Forelimb muscle (tissue), 1 donor: ENCODE measurements at places on chromosomes 16 and 17. TPM values are rescaled to one million over a fixed set of nuclear protein-coding genes. Genes with fewer than 3 reads are reported as not detected.

Gene C17orf78
- polyA plus RNA-seq, result not detected

Gene CDT1
- 5.6 TPM for polyA plus RNA-seq

Gene CCL2
- polyA plus RNA-seq, result 51.6 TPM

Gene ZNF385C
- 6.7 TPM for polyA plus RNA-seq

Gene TMEM204
- polyA plus RNA-seq, result 12.3 TPM

Gene CSH2
- polyA plus RNA-seq, result 0.70 TPM

Gene RNF43
- polyA plus RNA-seq, result 0.09 TPM

Gene FOXC2
- 0.57 TPM for polyA plus RNA-seq

Gene ADGRG3
- 0.29 TPM for polyA plus RNA-seq

GRCh38 chr17:44501866-44502375, 1.3 kb downstream of the GPATCH8 start:
- DNase-seq, result no peak

DNA sequence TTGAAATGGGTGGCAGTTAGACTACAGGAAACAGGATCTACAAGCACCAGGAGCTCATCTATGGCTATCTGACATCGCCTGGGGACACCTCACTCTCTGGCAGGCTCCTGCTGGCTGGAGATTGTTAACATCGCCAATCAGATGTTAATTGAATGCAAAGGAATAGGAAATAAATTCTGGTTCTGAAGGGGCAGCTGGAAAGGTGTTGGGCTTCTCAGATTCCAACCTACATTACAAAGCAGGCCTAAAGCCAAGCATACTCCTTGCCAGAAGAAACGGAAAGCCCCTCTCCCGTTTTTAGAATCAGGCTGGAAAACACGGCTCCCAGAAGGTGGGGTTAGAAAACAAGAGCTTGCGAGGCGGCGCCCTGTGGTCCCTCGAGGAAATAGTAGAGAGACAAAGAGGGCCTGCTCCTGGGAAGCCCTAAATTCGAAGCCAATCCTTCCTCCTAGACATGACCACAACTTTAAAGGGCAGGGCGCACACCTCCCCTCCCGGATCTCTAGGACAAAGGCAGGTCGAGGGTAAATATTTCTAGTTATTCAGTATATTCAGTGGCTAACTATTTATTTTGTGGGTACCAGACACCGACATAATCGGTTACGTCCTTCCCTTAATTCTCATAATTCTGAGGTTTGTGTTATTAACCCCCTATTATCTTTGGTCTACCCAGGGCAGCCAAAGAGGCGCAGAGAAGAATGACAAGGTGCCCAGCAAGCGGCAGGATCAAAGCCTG, 763 bp upstream of the TOM1L1 start:
- DNase-seq, result no peak

DNA sequence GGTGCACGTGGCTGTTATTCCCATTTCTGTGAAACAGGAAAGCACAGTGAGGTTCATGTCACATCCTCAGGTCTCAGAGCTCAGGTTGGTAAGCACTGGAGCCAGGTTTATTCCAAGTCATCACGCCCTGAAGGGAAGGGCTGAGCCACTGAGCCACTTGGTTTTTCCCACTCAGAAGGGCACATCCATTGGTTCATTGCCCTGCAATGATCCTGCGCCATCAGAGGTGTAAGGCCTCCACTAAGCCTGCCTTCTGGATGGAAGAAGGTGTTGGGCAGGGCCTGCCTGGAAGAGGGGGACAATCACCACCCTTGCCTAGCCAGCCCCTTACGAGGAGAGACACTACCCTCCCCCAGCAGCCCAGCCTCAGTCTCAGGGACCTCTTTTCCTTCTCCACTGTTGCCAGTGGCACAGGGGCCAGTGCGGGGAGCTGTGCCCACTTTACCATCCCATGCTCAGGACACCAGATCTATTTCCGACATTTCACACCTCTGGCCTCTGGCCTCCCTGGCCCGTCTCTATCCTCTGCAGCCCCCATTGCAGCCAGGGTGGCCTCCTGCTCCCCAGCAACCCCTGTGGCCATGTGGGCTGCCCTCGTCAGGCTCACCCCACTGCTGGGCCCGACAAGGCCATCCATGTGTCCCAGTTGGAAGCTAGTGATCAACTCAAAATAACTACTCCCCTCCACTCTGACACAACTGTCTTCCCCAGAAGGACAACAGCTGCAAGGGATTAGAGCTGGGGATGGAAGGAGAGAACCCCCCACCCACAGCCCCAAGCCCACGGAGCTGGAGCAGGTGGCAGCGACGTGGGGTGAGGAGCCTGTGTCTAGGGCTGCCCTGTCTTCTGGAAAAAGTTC, 29.9 kb downstream of the CFAP20 start:
- no peak for DNase-seq

DNA sequence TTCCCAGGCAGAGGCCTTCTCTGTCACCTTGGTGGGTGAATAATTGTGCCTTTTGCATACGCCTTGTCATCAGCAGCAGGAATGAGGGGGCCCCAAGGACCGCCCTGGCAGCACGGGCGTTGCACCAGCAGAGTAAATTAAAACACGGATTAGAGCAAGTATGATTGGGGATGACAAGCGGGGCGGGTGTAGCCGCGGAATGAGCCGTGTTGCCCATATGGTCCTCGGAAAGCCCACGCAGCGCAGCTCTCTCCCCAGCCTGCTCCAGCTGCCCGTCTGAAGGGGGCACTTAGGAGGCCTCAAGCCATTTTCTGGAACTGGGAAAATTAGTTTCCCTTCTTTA, 299.4 kb upstream of the IRX3 start:
- no peak for DNase-seq

DNA sequence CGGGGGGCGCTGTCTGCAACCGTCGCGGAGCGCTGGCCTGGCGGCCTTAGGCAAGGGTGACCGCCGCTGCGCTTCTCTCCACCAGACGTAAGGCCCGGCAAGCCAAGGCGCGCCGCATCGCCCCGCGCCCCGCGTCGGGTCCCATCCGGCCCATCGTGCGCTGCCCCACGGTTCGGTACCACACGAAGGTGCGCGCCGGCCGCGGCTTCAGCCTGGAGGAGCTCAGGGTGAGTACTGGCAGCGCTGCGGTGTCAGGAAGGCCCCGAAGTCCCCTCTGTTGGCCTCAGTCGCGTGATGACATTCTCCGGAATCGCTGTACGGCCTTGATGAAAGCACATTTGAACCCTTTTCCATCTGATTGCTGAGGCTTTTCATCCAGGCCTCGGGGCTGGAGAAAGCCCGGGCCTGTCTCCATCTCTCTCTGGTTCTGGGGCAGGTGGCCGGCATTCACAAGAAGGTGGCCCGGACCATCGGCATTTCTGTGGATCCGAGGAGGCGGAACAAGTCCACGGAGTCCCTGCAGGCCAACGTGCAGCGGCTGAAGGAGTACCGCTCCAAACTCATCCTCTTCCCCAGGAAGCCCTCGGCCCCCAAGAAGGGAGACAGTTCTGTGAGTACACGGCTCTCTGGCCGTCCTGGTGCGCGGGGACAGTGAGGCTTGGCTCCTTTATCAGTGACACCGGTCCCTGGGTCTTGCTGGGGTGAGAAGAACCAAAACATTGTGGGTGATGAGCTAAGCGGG, 831 bp downstream of the RPL13 start:
- no peak for DNase-seq

DNA sequence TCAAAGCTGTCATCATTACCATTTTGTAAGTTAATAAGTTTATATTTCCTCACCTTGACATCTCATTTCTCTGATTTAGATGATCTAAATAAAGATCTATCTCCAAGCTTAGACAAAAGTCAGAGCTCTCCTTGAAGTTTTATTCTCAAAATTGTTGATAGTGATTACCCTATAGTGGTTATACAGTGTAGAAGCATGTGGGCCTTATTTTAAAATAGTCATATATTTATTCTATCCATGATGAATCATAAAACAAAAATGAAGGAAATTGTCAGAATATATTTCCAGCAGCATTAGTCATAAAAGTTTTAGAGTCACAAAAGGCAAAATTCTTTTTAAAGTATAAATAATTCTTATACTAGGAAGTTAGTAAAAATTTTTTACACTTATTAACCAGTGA, 49.0 kb downstream of the RHOT1 start:
- DNase-seq, result no peak

DNA sequence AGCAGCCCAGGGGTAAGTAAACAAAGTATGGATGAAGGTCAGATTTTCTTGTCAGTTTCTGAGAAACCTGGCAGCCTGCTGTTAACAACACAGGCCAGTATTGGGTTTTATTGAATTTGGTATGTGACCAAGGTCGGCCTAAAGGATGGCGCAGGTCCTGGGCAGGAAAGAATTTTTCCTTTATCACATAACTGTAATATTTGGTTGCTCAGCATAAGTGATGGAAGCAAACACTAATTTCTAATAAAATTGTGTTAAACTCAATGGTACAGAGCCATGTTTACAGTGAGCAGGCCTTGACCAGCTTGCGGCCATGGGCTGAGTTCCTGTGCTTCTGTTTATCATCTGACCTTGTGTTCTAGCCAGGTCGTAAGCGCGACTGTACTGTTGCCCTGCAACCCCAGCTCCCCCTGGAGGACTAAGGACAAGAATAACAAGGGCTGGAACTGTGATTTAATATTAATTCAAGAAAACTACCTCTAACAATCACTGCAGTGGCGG, 10.5 kb downstream of the POLDIP2 start:
- DNase-seq, result no peak

GRCh38 chr16:20181416-20181815, 107.7 kb upstream of the GPR139 start:
- DNase-seq, result no peak

- no peak for DNase-seq
These were observed 162.5 kb downstream of the TRIM37 start for GRCh38 chr17:58944166-58944565.
